AG10803 (cell line): ENCODE measurements at places on chromosomes 5 and 9.
A peak's percentile ranks its signal among the peaks of the same experiment; 100 is the strongest.

GRCh38 chr5:6504677-6505415, 56.2 kb downstream of the UBE2QL1 start:
- peak; percentile 21 for DNase-seq

- no peak for DNase-seq
Measured at GRCh38 chr5:32087086-32088082, 86.7 kb downstream of the GOLPH3 start.

GRCh38 chr5:67246108-67246507, 49.5 kb upstream of the CD180 start:
- peak; percentile 78 for DNase-seq

DNA sequence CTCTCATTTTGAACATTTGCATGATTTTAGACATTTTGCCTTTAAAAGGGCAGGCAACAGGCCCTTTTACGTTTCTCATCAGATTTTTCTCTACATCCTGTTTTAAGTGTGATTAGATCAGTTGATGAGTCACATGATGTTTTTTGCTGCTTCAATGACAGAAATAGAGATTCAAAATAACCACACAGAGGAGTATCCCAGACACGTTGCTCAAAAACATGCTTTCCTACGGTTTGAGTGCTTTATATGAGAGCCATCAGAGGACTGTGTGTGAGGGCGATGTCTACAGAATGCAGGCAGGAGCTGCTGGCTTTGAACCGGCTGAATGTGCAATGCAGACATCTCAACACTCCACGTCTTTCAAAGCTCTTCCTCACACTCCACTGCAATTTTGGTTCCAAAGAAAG, 42.1 kb downstream of the OTULIN start:
- DNase-seq, result peak; percentile 65

GRCh38 chr9:4318741-4319140, 18.9 kb upstream of the GLIS3 start:
- DNase-seq, result no peak

- peak; percentile 6 for DNase-seq
Measured at GRCh38 chr9:8857926-8858595, 1058.5 kb upstream of the DMAC1 start.

- no peak for DNase-seq
Measured at GRCh38 chr5:122252319-122252718, 59.7 kb upstream of the SNCAIP start.

GRCh38 chr5:36679221-36679989, 73.0 kb downstream of the SLC1A3 start:
- DNase-seq, result no peak

GRCh38 chr5:178462076-178462475, 128.1 kb downstream of the COL23A1 start:
- peak; percentile 3 for DNase-seq

DNA sequence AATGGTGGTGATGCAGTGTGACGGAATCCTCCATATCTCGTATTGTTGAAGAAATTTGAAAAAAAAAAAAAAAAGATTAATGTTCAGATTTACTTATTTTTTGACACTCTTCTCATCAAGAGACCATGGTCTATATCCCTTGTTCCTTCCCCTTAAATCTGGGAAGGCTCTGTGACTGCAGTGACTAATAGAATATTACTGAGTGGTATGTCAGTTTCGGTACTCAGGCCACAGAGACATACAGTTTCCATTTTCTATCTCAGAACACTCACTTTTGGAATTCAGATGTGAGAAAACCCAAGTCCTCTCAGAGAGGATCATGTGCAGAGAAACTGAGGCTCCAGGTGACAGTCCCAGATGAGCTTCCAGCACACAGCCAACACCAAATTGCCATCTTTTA, 1193.5 kb downstream of the DTWD2 start:
- no peak for DNase-seq

DNA sequence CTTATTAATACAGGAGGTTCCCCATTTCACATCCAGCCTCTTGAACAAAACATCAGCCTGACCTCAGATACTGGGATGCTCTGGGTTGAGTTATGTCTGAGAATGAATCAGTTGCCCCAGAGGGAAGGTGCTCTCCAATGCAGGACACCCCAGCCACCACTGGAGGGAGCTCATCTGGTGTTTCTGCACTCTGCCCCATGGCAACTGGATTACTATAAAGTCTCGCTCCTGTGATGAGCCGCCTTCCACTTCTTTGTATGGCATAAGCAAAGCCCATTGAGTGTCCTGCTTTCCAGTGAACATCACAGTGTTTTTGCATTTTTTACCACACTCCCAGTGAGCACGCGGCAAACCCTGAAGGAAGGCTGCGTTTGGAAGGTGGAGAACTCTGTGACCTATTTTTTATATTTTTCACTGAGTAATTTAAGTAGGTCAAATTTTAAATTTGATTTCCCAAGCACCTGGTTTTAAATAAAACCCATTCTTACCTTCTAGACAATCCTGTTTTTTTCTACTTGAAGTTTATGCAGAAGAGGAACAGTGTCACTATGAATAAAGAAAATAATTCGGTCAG, 176.9 kb upstream of the WWC1 start:
- peak; percentile 54 for DNase-seq

DNA sequence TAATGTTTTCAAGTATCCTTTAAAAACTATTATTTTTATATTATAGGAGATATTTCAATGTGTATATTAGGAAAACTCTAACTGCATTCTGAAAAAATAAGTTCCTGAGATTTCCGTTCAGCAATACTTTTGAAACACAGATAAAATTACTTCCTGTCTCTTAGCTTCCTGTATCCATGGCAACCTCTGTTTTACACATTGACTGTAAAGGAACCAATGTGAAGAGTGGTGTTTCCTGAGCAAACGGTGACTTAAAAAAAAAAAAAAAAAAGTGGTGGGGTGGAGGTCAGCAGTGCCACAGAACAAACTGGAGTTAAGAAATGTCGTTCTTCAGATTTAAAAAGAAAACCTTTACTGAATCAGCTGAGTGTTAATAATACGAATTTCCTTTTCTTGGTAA, at the start of gene LRRC70:
Gene LRRC70, plus strand, starts transcription at position 280 of the 400 bp plus-strand sequence. CDS start 620 bp downstream, outside the sequence.
- DNase-seq, result peak; percentile 27
